Naive thymus-derived CD8-positive, alpha-beta T cell (primary cell): ENCODE measurements at places on chromosomes 13 and 19. TPM values are rescaled to one million over a fixed set of nuclear protein-coding genes. Genes with fewer than 3 reads are reported as not detected.

- H3K27me3 ChIP-seq, result no peaks in the 10 kb centered on the region
- peak overlapping the region; percentile 82 for H3K27ac ChIP-seq
- H3K4me3 ChIP-seq, result peak overlapping the region; percentile 16
- no peaks in the 10 kb centered on the region for H3K36me3 ChIP-seq
- DNase-seq, result no peak
- H3K4me1 ChIP-seq, result peaks cover 98% of the 10 kb centered on the region
Measured at GRCh38 chr13:40644838-40645604, 21.4 kb downstream of the FOXO1 start.

- H3K27me3 ChIP-seq, result peaks cover 4% of the 10 kb centered on the region
- H3K36me3 ChIP-seq, result no peaks in the 10 kb centered on the region
- H3K4me3 ChIP-seq, result peak overlapping the region; percentile 13
Measured at GRCh38 chr19:32819419-32820400, 49.9 kb downstream of the SLC7A9 start.

- H3K36me3 ChIP-seq, result peaks cover 5% of the 10 kb centered on the region
- H3K4me1 ChIP-seq, result peaks cover 2% of the 10 kb centered on the region
- no peak overlapping the region for H3K4me3 ChIP-seq
- no peak for DNase-seq
- H3K27ac ChIP-seq, result no peak overlapping the region
Measured at GRCh38 chr13:74210693-74211393, 76.6 kb upstream of the KLF12 start.

- no peak overlapping the region for H3K27ac ChIP-seq
- no peak for DNase-seq
- H3K27me3 ChIP-seq, result no peaks in the 10 kb centered on the region
- no peak overlapping the region for H3K4me3 ChIP-seq
- H3K36me3 ChIP-seq, result peaks cover 13% of the 10 kb centered on the region
Measured at GRCh38 chr13:45381196-45381595, 37.0 kb downstream of the SLC25A30 start.

TRIP10 gene
- 4.5 TPM for total RNA-seq

GRCh38 chr19:54160182-54160811 is 776 bp upstream of the LENG1 start:
- no peaks in the 10 kb centered on the region for H3K27me3 ChIP-seq
- no peak for DNase-seq

DNA sequence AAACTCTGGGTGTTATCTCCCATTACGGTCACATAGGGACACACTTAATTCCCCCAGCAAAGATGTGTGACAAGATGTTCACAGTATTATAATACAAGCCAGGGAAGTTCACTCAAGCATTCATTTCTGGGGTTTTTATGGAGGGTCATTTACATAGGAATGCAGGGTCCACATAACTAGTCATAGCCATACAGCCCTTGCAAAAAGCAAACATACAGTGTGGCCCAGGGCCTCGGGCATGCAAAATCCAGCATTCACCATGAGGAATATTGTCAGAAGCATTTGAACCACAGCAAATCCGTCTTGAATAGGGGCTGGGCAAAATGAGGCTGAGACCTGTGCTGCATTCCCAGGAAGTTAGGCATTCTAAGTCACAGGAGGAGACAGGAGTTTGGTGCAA is 13.0 kb upstream of the ZNF460 start:
- H3K27me3 ChIP-seq, result no peaks in the 10 kb centered on the region
- no peaks in the 10 kb centered on the region for H3K4me1 ChIP-seq
- DNase-seq, result no peak
- H3K4me3 ChIP-seq, result no peak overlapping the region
- peaks cover 25% of the 10 kb centered on the region for H3K36me3 ChIP-seq

GRCh38 chr13:98570929-98571372 is 6.0 kb downstream of the STK24 start:
- no peak for DNase-seq
- H3K27me3 ChIP-seq, result no peaks in the 10 kb centered on the region
- peaks cover 98% of the 10 kb centered on the region for H3K4me1 ChIP-seq
- peak overlapping the region; percentile 88 for H3K4me3 ChIP-seq
- peak overlapping the region; percentile 96 for H3K27ac ChIP-seq
- H3K36me3 ChIP-seq, result no peaks in the 10 kb centered on the region

GRCh38 chr19:1401138-1401888 is at the start of gene GAMT:
Gene GAMT, minus strand, starts transcription at chr19:1401542. Its CDS starts 66 bp downstream, at chr19:1401476.
- peak within 1 kb of the TSS; percentile 75 for H3K4me3 ChIP-seq
- peaks cover 22% of the 10 kb centered on the region for H3K4me1 ChIP-seq
- H3K27me3 ChIP-seq, result no peaks in the 10 kb centered on the region
- H3K36me3 ChIP-seq, result no peaks in the 10 kb centered on the region
- no peak within 1 kb of the TSS for H3K27ac ChIP-seq
